ENCODE measurements at places on chromosomes 7 and 10.

GRCh38 chr7:150448789-150449147, 1.7 kb upstream of the GIMAP8 start:
- peak; percentile 80 for DNase-seq

- DNase-seq: no peak
These were observed 77.6 kb downstream of the VTI1A start for GRCh38 chr10:112524641-112525040.

DNA sequence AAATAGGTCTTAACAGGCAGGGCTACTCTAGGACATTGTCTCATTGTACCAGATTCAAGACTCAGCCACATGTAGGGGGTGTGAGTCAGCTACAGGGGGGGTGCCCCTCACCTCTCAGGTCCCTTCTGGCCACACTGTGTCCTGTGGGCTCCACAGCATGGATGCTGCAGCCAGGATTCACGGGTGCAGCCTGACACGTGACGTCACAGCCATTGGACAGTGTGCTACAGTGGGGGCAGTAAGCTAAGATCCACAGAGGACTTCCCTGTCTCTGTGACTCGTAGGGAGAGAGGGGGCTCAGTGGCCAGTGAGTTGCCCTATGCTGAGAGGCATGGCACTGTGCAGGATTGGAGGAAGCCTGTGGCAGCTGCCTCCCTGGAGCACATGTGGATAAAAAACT, 77.9 kb downstream of the TMEM178B start:
- no peak for DNase-seq

- DNase-seq: no peak
These were observed 121.2 kb downstream of the EMX2 start for GRCh38 chr10:117663750-117664149.

- no peak for DNase-seq
These were observed 2.1 kb upstream of the KAT6B start for GRCh38 chr10:74824184-74824899.

- no peak for DNase-seq
These were observed 3.5 kb upstream of the CFAP58 start for GRCh38 chr10:104350127-104350635.

DNA sequence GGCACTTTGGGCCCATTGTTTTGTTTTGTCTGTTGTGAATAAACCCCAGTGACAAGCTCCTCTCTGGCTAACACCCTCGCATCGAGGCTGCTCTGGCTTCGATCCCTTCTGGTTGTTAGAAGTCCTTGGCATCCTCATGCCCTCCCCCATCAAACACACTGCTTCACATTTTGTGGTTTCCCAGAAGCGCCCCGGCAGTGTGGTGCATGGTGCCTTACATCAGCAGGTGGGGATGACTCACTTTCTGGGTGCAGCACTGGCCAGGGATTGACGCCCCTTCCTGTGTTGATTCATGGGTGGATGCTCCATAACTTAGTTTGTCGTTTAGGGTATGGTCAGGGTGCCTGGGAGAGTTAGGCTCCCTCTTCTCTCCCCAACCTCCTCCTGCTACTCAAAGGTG, 51.4 kb downstream of the PLPP4 start:
- no peak for DNase-seq

GRCh38 chr7:52897713-52898112, 137.7 kb upstream of the POM121L12 start:
- DNase-seq: no peak

- DNase-seq: no peak
These were observed 784.9 kb upstream of the GHITM start for GRCh38 chr10:83354456-83354855.

GRCh38 chr10:42987575-42987974, 89.3 kb upstream of the RET start:
- DNase-seq: no peak

DNA sequence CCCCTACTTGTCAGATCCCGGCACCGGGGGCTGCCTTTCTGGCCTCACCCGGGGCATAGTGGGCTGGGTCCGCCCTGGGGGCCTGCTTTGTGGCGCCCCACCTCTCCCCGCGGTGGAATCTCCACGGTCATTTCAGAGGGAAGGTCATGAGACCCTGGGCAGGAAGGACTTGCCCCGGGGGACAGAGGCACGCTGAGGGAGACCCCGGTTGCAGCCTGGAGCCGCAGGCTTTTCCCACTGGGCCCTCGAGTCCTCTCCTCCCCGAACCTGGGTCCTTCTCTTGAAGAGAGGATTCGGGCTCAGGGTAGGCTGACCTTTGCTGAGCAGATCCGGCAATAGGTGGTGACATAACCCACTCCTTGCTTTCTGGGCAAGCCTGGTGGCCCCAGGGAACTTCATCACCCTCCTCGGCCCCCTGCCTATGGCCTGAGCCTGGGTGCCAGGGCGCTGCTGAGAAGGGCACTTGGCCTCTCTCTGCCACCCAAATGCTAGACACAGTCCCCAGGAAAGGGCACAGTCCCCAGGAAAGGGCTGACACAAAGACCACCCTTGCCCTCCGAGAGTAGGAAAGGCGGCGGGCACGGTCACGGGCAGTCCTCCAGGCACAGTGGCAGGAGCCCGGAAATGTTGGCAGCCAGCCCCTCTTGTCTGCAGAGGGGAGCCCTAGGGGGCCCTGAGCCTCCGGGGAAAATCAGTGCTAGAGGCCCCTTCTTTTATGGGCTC, 36.2 kb downstream of the FKBP6 start:
- no peak for DNase-seq

DNA sequence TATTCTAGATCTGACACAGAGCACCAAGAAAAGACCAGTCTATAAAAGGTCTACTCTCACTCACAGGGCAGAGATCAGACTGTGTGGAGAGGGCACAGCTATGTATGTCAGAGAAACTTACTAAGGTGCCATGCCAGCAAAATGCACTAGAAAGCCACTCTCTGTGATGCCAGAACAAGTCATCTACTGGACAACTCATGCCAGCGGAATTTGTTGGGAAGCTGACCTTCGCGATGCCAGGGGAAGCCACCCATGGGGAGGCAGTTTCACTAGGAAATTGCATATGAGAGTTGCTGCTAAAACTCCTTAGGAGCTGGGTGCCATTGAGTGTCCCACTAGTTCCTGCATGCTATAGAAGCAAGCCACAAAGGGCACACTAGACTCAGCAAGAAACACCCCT, 58.5 kb downstream of the MICU1 start:
- no peak for DNase-seq

DNA sequence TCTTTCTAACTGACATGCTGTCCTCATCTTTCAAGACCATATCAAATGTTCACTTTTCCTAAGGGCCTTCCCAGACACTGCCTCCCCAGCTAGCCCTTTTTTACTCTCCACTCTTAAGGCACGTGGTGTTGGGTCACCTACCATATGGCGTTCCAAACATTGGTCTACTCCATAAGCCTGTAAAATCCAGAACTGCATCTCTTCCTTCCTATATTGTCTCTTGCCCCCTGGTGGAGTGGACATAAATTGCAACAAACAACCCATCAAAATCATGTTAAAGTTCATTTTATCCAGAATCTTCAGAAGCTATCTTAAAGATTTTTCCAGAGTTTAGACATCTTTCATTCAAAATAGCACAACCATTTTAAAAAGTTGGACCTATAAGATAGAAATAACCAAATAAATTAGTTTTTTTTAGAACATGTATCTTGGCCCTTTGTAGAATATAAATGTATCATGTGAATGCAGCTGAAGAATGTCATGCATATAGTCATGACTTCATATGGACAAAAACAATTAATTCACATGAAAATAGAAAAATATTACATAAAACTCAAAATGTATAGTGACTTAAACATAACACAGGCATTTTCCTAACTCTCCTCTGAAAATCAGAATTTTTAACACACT, 180.6 kb upstream of the CHRM2 start:
- DNase-seq: no peak

- DNase-seq: no peak
These were observed 172.2 kb downstream of the C7orf25 start for GRCh38 chr7:42739638-42740037.

GRCh38 chr10:71984126-71984808, 20.1 kb downstream of the CHST3 start:
- DNase-seq: no peak

- DNase-seq: no peak
These were observed 29.6 kb downstream of the ANKRD16 start for GRCh38 chr10:5860066-5860465.

DNA sequence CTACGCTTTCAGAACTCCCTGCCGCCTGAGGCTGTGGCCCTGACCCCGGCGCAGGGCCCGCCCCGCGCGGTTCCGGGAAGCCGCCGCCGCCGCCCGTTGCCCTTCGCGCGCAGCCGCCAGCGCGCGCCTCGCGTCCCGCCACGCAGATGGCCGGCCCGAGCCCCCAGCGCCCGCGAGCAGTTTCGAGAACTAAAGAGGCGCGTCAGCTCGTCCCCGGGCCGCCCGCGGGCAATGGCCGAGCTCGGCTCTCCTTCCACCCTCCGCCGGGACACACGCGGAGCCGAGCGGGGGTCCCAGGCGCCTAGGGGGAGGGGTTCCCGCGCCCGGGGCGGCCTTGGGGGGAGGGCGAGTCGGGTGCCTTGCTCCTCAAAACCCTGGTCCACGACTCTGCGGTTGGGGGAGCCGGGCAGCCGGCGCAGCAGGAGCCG, 1.8 kb downstream of the HNRNPF start:
- DNase-seq: no peak

DNA sequence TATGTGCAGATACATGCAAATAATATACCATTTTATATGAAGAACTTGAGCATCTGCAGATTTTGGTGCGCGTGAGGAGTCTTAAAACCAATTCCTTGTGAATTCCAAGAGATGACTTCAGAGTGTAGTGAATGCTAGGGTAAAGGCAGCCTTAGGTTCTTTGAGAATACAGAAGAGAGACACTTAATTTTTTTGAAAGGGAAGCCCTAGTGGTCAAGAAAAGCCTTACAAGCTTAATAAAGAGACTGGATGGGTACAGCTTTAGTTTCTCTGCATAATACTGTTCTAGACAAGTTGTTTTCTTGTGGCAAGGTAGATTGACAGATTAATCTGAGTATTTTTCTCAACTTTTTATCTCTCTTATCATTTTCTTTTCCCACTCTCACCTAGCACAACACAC, 636.5 kb downstream of the DNAJB9 start:
- DNase-seq: no peak

DNA sequence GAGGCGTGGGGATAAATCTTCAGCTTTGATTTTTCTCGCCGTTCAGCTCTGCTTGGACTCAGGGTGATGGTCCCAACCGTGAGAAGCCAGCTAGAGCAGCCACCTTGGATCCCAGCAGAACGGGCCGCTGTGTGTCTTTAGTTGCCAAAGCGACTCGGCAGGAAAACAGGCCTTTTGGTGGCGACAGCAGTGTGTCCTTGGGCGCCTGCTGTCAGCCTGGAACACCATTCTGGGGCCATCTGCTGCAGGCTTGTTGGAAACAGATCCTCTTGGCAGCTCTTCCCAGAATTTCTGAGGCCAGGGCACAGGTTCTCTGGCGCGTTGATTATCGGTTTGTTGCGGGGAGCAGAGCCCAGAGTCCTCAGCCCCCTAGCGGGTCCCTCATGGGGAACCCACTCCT, 97.6 kb downstream of the CUX1 start:
- DNase-seq: no peak

DNA sequence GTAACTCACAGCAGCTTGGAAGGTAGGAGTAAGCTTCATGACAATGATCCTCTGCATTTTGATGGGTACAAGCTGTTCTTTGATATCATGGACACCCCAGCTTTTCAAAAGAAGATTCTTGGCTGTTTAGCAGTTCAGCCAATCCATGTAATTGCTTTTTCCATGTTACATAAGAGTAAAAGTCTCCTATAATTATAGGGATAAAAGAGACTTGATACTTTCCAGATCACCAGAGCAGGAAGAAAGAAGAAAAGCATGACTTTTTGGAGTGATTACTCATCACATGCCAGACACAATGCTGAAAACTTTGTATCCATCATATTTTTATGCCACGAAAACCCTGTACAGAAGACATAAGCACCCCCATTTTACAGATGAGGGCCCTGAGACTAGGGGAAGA, 1049.7 kb downstream of the NRG3 start:
- no peak for DNase-seq

DNA sequence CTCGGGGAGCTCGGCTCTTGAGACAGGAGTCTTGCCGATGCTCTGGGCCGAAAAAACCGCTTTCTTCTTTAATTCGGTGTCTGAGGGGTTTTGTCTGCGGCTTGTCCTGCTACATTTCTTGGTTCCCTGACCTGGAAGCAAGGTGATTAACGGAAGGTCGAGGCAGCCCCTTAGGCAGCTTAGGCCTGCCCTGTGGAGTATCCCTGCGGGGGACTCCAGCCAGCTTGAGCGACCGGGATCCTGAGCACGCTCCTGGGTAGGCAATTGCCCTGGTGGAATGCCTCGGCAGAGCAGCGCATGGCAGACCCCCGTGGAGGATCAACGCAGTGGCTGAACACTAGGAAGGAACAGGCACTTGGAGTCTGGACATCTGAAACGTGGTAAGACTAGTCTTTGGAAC, 30.5 kb upstream of the GHITM start:
- DNase-seq: no peak

GRCh38 chr10:77773631-77774426, 136.2 kb upstream of the KCNMA1 start:
- DNase-seq: no peak

GRCh38 chr7:100406767-100407166, 21.7 kb downstream of the ZCWPW1 start:
- no peak for DNase-seq

DNA sequence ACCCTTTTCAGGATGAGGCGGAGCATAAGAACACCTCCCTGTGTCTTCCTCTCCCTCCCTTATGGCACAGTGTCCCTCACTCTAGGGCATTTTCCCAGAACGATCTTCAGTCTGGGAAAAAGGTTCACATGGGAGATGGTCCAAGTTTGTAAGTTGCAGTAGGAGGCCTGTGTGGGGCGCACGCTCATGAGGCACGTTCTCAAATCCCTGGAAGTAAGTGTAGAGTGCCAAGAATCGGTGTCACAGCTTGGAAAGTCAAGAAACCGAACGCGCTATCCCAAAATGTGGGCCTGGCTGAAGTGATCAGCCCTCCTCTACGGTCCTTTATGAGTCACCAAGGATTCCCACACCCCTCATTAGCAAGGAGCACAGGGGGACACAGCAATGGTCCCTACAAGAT, 23.9 kb upstream of the SMARCD3 start:
- no peak for DNase-seq

- no peak for DNase-seq
These were observed 23.4 kb upstream of the MGAM2 start for GRCh38 chr7:142088022-142088714.

DNA sequence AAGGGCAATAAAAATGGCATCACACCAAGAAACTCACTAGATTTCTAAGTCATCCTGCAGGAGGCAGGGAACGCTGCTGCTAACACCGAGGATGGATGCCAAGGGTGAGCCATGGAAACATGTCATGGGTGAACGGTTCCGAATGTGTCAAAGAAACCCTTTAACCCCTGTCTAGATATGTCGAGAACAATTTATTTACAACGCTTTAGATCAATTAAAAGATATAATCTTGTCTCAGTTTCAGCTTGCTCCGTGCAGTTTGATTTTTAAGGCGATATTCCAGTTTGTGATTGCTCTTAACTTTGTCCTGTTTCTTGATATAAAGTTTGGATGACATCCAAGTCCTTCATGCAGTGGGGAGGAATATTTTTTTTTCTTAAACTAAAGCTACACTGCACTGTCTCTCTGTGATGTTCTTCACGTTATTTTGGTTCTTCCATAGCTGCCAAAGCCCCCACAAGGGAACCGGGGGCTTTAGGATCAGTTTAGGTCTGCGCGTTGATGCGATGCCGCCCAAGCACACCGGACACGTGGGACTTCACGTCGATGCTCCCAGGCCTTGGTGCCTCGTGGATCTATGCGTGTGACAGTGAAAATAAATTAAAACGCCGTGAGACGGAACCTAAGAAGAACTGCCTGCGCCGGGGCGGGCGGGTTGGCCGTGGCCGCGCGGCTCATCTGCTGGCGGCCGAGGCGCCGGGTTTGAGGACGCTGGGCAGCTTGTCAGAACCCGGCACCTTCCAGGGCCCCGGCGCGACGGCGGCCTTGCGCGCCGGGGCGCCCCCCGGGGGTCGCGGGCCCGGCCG, 220.3 kb downstream of the PHTF2 start:
- DNase-seq: no peak

Data from stimulated activated CD4-positive, alpha-beta T cell treated with anti-CD3 and anti-CD28 coated beads, TNF-alpha, amount 100 ng/mL, for 24 hours (primary cell).